ENCODE measurements at places on chromosomes 1 and 21. TPM values are rescaled to one million over a fixed set of nuclear protein-coding genes. Genes with fewer than 3 reads are reported as not detected.

DNA sequence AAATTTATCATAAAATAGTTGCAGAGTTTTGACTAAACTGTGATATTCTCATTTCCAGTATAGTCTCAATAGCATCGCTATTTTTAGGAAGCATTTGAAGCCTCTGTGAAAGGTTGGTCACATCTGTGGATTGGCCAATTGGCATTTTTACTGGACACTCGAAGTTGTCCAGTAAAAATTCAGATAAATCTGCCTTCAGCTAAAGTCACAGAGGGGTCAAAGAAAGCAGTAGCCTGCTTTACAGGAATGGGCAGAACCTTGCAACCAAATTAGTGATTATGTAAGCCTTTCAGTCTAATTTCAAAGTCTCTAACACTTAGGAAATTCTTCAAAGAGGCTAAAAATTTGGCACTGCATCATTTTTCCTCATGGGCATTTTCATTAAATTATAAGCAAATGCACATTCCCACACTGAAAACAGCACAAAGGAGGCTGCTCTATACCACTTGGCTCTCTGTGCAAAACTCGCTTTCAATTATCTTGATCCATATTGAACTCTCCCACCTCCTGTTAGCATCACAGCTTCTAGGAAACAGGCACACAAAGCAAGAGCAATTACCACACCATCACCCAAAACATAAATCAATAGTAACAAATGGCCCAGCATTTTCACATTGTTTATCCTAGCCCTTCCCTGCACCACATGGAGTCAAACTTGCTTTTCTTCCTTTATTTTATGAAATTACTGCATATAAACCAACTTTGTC is 318.5 kb upstream of the DUSP10 start:
- no peaks in the 10 kb centered on the region for H3K27me3 ChIP-seq
- DNase-seq = no peak
- no peak overlapping the region for H3K27ac ChIP-seq
- no peaks in the 10 kb centered on the region for H3K4me1 ChIP-seq

GRCh38 chr1:228901936-228902681 is 166.8 kb downstream of the RHOU start:
- no peak overlapping the region for H3K27ac ChIP-seq
- peaks cover 18% of the 10 kb centered on the region for H3K4me1 ChIP-seq
- no peaks in the 10 kb centered on the region for H3K36me3 ChIP-seq
- no peak for DNase-seq

Gene PRMT6
- total RNA-seq = 11.1 TPM

DNA sequence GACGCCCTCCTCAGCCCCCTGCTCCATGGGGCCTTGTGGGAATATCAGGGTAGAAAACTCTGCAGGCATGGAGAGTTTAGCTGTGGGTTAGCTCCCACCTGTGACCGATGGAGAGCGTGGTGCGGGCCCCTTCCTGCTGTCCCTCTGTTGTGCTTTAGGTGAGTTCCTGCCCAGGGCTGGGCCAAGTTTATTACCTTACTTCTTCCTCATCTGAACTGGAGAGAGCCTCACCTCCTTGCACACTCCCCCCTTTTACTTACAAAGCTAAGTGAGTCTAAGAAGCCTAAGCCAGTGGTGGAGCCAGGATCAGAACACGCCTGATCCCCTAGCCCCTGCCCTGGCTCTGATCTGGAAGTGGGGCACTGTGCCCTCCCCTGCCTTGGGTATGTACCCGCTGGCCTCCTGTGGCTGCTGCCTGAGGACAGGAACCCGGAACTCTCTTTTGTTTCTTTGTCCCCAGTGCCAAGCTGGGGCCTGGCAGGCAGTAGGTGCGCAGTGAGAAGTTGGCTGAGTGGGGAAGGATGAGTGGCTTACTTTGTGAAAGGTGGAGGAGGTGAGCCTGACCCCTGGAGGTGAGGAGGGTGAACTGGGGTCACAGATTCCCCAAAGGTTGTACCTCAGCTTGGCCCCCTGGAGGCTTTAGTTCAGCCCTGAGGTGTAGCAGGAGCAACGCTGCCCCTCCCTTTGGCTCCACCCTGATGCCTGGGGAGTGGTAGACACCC is 32.9 kb downstream of the ARHGEF10L start:
- no peak overlapping the region for H3K4me3 ChIP-seq
- H3K27ac ChIP-seq = no peak overlapping the region
- H3K36me3 ChIP-seq = no peaks in the 10 kb centered on the region

GRCh38 chr1:5745800-5746610 is 246.2 kb downstream of the NPHP4 start:
- no peak overlapping the region for H3K4me3 ChIP-seq
- H3K27me3 ChIP-seq = peaks cover 12% of the 10 kb centered on the region

- no peak overlapping the region for H3K4me3 ChIP-seq
- H3K36me3 ChIP-seq = no peaks in the 10 kb centered on the region
- DNase-seq = no peak
- no peaks in the 10 kb centered on the region for H3K27me3 ChIP-seq
- no peaks in the 10 kb centered on the region for H3K4me1 ChIP-seq
Observed at GRCh38 chr1:225602590-225603206, 50.2 kb downstream of the ENAH start.

DNA sequence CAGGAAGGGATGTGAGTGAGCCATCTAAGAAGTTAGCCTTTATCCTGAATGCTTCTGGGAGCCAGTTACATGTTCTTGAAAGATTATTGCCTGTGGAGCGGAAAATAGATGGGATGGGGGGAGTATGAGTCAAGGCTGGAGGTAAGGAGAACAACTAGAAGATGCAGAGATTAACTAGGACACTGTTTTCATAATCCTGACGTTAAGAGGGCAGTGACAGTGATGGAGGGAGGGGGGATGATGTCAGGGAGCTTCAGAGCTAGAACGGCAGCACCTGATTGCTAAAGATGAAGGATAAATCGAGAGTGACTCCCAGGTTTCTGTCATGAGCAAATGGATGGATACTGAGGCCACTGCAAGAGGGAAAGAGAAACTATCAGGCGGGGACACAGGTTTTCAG is 10.0 kb upstream of the RCSD1 start:
- DNase-seq = no peak
- H3K4me3 ChIP-seq = no peak overlapping the region
- no peak overlapping the region for H3K27ac ChIP-seq
- H3K36me3 ChIP-seq = no peaks in the 10 kb centered on the region
- no peaks in the 10 kb centered on the region for H3K27me3 ChIP-seq
- H3K4me1 ChIP-seq = peaks cover 24% of the 10 kb centered on the region

GRCh38 chr1:7145947-7146346 is 360.7 kb downstream of the CAMTA1 start:
- no peak overlapping the region for H3K4me3 ChIP-seq
- no peaks in the 10 kb centered on the region for H3K36me3 ChIP-seq
- H3K27me3 ChIP-seq = no peaks in the 10 kb centered on the region
- no peak overlapping the region for H3K27ac ChIP-seq

DNA sequence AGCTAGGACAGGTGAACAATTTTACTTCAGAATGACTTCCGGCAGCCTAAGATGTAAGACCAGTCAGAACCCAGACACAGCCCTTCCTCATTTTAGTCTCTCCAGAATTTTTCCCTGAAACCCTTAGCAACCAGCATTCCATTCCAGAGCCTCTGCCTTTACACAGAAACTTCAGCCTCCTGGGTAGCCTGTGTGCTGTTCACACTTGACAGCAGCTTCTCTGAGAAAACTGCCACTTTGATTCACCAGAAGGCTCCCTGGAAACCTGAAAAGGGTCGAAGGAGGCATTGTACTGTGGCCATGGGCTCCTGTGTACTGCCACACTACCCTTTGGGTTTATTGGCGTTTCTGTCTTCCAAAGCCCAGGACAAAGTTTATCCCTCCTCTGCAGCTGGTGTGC is 17.4 kb downstream of the HYI start:
- DNase-seq = no peak
- H3K36me3 ChIP-seq = peaks cover 83% of the 10 kb centered on the region
- H3K27ac ChIP-seq = peak overlapping the region; percentile 48
- H3K4me1 ChIP-seq = peaks cover 6% of the 10 kb centered on the region

DNA sequence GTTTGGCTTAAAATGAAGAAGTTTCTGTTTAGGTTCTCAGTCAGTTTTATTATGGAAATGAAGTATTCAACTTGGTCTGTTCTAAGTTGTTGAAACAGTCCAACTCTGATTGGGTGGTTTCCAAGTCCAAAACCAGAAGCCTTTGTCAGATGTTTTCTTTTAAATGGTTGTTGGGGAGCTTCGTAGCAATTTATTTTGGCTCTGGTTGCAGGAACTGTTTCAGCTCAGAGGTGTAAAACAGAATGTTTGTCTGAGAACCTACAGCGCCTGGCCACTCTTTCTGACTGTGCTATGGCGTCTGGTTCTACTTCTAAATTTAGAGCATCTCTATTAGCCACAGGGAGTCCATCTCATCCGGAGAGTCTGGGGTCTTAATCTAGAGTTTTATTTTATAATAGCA is 582.6 kb upstream of the TMPRSS15 start:
- no peak overlapping the region for H3K27ac ChIP-seq
- H3K36me3 ChIP-seq = no peaks in the 10 kb centered on the region
- no peak overlapping the region for H3K4me3 ChIP-seq
- no peaks in the 10 kb centered on the region for H3K27me3 ChIP-seq
- no peak for DNase-seq

Gene STRIP1
- 35.6 TPM for total RNA-seq

DNA sequence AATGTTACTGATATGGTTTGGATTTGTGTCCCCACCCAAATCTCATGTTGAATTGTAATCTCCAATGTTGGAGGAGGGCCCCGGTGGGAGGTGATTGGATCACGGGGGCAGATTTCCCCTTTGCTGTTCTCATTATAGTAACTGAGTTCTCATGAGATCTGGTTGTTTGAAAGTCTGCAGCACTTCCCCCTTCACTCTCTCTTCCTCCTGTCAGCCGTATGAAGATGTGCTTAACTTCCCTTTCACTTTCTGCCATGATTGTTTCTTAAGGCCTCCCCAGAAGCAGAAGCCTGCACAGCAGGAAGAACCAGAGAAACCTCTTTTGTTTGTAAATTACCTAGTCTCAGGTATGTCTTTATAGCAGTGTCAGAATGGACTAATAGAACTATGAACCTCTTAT is 28.4 kb downstream of the TRIM33 start:
- no peak overlapping the region for H3K27ac ChIP-seq
- DNase-seq = no peak
- H3K27me3 ChIP-seq = no peaks in the 10 kb centered on the region
- H3K4me1 ChIP-seq = peaks cover 10% of the 10 kb centered on the region
- H3K4me3 ChIP-seq = no peak overlapping the region

DNA sequence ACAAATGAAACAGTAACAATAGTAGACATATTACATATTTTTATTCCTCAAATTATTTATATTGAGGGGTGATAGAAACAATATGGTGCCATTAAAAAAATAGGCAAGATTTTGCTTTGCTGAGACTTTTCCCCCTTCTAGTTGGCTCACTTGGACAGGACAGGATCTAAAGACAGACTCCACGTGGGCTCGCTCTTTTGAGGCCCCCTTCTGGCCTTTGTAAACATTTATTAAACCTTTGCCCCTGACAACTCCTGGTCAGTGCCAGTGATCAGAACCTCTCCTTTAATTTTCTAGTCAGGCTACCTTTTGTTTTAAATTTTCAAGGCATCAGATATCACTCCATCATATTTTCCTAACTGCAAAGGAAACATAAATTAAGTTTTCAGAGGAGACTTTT is 49.7 kb upstream of the IFI44L start:
- no peaks in the 10 kb centered on the region for H3K4me1 ChIP-seq
- no peak overlapping the region for H3K4me3 ChIP-seq
- no peaks in the 10 kb centered on the region for H3K36me3 ChIP-seq
- no peaks in the 10 kb centered on the region for H3K27me3 ChIP-seq
- DNase-seq = no peak

DNA sequence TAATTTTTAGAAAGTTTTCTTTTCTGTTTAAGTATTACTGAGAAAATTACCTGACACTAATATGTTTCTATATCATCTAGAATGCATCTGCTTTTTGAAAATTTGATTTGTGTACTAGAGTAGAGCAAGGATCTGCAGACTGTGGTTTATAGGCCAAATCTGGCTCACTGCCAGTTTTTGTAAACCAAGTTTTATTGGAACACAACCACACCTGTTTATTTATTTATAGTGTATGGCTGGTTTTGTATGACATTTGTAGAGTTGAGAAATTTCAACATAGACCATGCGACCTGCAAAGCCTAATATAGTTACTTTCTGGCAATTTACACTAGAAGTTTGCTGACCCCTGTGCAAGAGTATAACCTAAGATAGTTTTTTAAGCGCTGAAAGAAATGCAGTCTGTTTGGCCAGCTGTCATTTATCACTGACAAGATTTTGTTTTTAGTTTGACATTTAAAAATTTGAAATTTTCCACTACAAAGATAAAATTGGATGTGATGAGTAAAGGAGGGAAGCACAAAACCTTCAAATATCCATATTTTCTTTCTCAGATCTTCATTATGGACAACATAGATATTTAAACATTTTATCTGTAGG is 36.1 kb upstream of the CACYBP start:
- no peak overlapping the region for H3K4me3 ChIP-seq
- no peaks in the 10 kb centered on the region for H3K27me3 ChIP-seq
- H3K27ac ChIP-seq = peak overlapping the region; percentile 84
- DNase-seq = no peak

DNA sequence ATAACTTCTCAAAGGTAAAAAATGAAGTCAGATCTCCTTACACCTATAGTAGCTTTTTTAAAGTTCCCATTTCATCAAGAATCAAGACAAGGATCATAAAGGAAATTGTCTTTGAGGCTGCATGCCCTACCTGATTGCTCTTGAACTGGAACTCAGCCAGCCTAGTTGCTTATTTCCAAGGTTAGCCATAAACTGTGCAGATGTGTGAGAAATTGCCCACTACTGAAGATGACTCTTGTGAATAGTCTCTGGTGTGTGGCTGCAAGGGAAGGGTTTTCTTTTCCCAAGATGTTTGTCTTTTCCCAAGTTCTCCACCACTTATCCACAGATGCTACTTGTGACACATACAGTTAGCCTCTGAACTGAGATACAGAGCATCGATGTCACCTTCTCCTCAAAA is 81.7 kb upstream of the DUSP10 start:
- no peaks in the 10 kb centered on the region for H3K27me3 ChIP-seq
- H3K27ac ChIP-seq = no peak overlapping the region
- H3K4me1 ChIP-seq = peaks cover 8% of the 10 kb centered on the region
- H3K4me3 ChIP-seq = no peak overlapping the region
- H3K36me3 ChIP-seq = no peaks in the 10 kb centered on the region

- no peaks in the 10 kb centered on the region for H3K36me3 ChIP-seq
- no peaks in the 10 kb centered on the region for H3K27me3 ChIP-seq
- peak; percentile 38 for DNase-seq
- H3K4me3 ChIP-seq = no peak overlapping the region
Observed at GRCh38 chr21:44413566-44414290, 41.6 kb upstream of the LRRC3 start.

DNA sequence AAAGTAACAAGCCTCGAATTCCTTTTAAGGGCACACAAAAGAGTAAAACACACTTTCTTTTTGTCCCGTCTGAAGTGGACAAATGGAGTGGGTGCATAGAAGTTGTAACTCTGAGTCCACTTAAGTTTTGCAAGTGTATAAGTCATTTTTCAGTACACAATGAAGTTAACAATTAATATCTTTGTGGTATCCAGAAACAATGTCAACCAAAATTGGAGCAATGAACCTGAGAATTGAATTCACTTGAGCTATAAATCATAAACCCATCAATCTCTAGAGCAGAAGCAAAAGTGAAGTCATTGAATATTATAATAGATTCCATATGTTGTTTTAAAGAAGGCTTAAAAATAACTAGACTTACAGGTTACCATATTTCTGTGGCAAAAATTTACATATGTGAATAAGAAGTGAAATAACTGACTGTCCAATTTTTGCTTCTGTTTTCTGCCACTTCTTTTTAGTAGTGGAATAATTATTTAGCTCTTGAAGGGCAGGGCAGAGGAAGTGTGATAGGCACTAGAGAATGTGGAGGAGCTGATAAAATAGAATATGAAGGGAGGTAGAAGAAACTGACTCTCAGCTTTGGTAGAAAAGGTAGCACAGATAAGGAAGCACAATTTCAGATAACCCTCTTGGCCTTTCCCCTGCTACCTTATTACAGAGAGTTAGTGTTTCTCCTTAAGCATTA is 73.9 kb upstream of the RGL1 start:
- no peak overlapping the region for H3K4me3 ChIP-seq
- DNase-seq = no peak
- peaks cover 16% of the 10 kb centered on the region for H3K4me1 ChIP-seq
- H3K27me3 ChIP-seq = no peaks in the 10 kb centered on the region
- no peaks in the 10 kb centered on the region for H3K36me3 ChIP-seq

Measured in upper lobe of right lung (tissue), 1 donor.